Colonic mucosa (tissue), 4 donors: ENCODE measurements at places on chromosomes 13 and 19. TPM values are rescaled to one million over a fixed set of nuclear protein-coding genes. Genes with fewer than 3 reads are reported as not detected.

DNA sequence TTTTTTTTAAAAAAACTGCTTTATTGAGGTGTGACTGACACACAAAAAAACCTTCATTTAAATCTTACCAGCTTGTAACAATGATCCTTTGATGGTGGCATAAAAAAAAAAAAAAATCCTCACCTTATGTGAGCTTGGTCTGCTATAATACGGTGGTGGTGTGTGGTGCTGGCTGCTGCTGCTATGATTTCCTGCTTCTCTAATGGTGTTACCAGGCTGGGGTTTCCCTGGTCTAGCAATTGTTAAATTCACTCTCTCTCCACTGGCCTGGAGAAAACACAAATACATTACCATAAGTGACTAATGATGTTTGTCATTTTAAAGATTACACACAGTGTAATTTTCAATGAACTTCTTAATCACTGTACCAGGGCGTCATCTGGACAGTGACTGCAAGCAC is 60.6 kb downstream of the LNX2 start:
- no peak for DNase-seq

The ZNF726 gene
- 4.2 TPM for total RNA-seq

The MAB21L1 gene
- 0.37 TPM for total RNA-seq

GRCh38 chr13:45994752-45995151 is 57.8 kb downstream of the ZC3H13 start:
- no peak for DNase-seq

- DNase-seq, result no peak
Measured at GRCh38 chr13:19622193-19622592, 11.3 kb upstream of the MPHOSPH8 start.

GRCh38 chr13:38308736-38309135 is 40.9 kb upstream of the UFM1 start:
- DNase-seq, result no peak

DNA sequence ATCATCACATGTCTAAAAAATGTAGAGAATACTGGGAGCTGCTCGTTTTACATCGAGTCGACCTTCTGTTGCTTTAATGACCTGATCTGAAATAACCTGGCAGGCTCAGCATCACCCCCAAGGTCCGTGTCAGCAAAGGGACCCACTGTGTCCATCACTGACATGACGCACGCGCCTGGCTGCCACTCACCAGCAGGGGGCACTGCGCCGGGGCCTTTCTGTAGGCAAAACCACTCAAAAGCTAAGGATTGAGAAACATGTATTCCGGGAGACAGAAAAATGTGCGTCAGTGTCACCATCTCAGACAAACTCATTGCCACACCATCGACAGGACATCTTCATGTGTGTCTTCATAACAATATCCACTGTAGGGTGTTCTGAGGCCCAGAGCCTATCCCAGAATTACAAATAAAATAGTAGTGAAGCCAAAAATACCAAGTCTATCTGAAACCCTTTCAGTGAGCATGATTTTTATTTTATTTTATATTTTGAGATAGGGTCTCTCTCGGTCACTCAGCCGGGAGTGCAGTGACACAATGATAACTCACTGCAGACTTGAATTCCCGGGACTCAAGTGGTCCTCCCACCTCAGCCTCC is 130.3 kb upstream of the LSM14A start:
- DNase-seq, result peak; percentile 74

DNA sequence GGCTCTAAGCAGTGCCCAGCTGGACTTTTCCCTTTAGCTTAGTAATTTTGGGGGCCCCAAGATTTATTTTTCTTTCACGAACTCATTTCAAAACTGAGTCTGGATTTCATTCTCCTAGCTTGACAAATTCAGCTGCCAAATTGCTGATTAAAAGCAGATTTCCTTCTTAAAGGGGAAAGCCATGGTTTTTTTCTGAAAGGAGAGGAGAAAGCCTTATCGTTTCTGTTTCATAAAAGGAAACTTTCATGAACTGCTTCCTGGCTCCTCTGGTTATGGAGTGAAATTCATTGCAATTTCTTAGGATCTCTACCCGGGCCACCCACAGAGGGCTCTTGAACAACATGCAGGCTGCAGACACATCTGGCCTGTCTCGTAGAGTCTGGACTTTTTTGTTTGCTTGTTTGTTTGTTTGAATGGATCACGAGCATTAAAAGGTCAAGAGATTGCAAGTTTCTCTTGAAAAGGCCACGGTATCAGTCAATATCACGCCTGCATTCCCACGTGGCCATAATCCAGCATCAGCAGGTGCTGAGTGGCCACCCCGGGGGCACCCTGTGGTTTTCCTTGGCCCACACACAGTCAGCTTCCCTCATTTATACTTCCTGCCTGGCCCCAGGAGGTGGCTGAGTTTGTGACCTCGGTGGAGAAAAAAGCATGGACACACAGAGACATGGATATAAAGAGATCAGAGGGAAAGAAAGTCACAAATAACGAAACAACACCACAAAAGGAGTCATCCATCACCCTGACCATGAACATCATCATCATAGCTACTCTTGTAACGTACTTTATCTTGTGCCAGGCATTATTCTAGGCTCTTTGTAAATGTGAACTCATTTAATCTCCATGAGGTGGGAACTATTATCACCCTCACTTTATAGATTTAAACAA is 10.5 kb upstream of the KLK4 start:
- DNase-seq, result no peak

- DNase-seq, result no peak
Measured at GRCh38 chr13:113791226-113791625, 32.2 kb downstream of the TMEM255B start.

- no peak for DNase-seq
Measured at GRCh38 chr13:94588541-94588940, 7.4 kb downstream of the TGDS start.

DNA sequence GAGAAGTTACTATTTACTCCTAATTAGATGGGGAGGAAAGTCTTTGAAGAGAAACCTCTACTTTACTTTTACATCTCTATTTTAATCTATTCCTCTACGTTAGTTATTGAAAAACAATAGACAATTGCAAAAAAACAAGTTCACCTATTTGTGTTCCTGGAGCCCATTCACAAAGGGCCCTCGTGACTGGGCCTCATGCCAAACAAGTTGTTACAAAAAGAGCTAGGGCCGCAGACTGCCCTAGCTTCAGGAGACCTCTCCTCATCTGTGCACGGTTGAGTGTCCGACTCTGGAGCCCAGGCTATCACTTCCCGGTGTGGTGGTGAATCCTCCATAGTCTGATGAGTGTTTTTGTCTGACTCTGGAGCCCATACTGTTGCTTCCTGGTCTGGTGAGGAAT is 190.9 kb downstream of the ZNF486 start:
- DNase-seq, result no peak

GRCh38 chr13:83761631-83762030 is 120.6 kb downstream of the SLITRK1 start:
- no peak for DNase-seq

DNA sequence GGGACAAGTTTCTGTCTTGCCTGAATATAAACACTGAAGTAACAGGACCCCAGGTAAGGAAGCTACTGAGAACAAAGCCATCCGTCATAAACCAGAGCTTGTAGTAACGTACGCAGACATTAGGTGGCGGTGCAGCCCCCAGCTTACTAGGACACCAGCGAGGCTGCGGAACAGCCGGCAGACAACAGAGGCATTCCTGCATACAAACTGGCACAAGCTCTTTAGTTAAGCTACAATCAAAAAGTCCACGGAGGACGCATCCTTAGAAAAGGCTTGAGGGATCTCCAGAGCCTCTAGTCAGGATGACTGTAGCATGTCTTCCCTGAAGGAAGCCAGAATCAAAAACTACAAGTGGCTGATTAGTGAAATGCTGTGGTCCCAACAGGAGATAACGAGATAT is 26.2 kb downstream of the ZNF160 start:
- DNase-seq, result no peak

The ILF3 gene
- total RNA-seq, result 143 TPM

GRCh38 chr13:33743438-33744368 is 74.2 kb upstream of the RFC3 start:
- no peak for DNase-seq

DNA sequence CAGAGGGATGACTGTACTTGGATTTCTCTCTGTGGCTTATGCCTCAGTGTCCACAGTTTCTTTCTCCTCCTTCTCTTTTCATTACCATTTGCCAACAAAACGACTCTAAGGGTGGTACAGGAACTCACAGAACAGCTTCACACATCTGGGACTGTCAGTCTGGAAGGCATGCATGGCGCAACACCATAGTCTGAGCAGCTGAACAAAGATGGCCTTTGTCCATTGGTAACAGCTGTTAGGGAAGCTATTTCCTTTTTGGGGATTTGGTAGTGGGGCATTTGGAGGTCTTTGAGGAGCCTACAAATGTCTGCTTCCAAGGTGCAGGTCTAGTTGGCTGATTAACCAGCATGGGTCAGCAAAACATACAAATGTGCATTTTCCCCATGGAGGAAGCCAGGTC is 81.4 kb upstream of the PCDH8 start:
- DNase-seq, result no peak

- DNase-seq, result no peak
Measured at GRCh38 chr19:30689474-30689873, 317.3 kb downstream of the ZNF536 start.

- DNase-seq, result peak; percentile 89
Measured at GRCh38 chr19:17327654-17328516, 6.8 kb downstream of the ANO8 start.

DNA sequence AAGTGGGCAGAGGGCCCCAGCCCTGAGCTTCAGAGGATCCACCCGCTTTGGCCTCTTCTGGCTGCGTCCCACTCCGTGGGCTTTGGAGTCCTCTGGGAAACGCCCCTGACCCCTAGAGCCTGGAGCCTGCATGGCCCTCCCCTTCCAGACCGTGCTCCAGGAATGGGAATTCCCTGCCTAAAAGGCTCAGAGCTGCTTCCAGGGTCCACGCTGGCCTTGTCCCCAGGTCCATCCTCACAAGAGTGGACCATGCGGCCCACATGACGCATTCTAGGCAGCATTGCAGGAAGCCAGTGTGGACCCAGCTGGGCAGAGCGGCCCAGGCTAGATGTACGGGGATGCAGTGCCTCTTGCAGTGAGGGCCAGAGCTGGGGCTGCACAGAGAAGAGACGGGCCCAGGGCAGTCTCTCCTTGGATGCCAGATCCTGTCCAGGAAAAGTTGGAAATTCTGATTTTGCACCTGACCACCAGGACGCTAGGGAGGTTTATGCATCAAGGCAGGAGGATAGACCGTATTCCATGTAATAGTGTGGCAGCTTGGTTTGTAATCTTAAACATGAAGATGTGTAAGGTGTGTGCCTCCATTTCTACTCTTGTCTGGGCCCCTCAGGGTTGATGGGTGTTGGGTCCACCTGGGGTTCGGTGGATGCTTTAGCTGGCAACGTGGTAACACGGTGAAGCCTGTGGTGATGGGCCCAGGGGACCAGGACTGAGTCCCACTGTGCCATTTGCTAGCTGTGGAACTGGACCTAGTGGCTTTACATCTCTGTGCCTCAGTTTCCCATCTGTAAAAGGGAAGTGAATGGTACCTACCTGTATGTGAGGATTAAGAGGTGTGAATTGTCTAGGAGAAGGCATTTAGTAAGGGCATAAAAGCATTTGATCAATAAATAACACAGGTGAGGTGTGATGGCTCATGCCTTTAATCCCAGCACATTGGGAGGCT is 14.8 kb upstream of the FXYD3 start:
- no peak for DNase-seq

DNA sequence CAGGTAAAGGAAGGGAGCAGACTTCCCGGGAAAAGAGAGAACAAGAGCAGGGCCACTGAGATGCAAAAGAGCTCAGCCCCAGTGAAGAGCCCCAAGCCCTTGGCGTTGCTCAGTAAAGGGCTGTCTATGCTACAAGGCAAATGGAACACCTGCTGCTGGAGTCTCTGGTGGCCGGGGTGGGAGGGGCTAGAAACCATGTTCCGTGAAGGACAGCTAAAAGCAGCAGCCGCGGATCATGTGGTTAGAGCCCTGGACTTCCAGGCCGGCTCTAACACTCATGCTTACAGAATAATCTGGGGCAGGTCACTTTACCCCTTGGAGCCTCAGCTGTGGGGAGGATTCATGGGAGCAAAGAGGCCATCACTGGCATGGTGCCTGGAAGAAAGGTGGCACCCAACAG is 17.8 kb downstream of the POU2F2 start:
- DNase-seq, result no peak

The ACP5 gene
- total RNA-seq, result 30.2 TPM

- peak; percentile 47 for DNase-seq
Measured at GRCh38 chr19:10037809-10038208, 24.5 kb downstream of the RDH8 start.

GRCh38 chr13:47774671-47774994 is 226.4 kb downstream of the SUCLA2 start:
- no peak for DNase-seq

- no peak for DNase-seq
Measured at GRCh38 chr13:100506154-100506553, 82.4 kb downstream of the GGACT start.

The ZNF835 gene
- 1.3 TPM for total RNA-seq

The FFAR2 gene
- total RNA-seq, result 0.82 TPM

- DNase-seq, result peak; percentile 65
Measured at GRCh38 chr19:11375143-11375948, 880 bp downstream of the SWSAP1 start.

The ZNF625 gene
- 2.0 TPM for total RNA-seq

- no peak for DNase-seq
Measured at GRCh38 chr19:13507053-13507611, 853 bp upstream of the CACNA1A start.

GRCh38 chr19:33487901-33488800 is 33.4 kb downstream of the PEPD start:
- no peak for DNase-seq

GRCh38 chr19:1258163-1258492 is 9.7 kb downstream of the MIDN start:
- no peak for DNase-seq

- peak; percentile 58 for DNase-seq
Measured at GRCh38 chr19:1945899-1946298, 4.9 kb downstream of the CSNK1G2 start.

The PPM1N gene
- 0.67 TPM for total RNA-seq

The ZNF584 gene
- total RNA-seq, result 8.5 TPM

- DNase-seq, result no peak
Measured at GRCh38 chr19:53657778-53658177, 26.0 kb downstream of the DPRX start.

DNA sequence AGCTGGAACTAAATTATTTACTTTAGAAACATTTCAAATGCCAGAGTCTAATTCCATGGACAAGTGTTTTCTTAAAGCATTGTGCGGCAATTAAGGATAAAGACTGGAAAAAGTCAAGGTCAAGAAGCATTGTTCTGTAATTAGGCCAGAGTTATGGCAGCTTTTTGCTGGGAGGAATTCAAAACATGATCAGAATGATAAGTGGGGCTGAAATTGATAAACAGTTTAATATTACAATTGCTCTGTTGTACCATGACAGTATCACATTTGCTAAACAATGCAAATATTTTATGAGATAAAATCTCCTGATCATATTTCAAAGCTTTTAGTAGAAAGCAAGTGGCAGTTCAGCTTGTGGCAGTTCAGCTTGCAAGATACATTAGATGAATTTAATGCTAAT is 513.7 kb downstream of the GPC6 start:
- no peak for DNase-seq

- DNase-seq, result no peak
Measured at GRCh38 chr13:42114278-42114677, 65.8 kb downstream of the DGKH start.

The LILRB3 gene
- total RNA-seq, result 4.1 TPM

The HNRNPL gene
- 418 TPM for total RNA-seq
